ENCODE measurements at places on chromosomes 3 and 15. TPM values are rescaled to one million over a fixed set of nuclear protein-coding genes. Genes with fewer than 3 reads are reported as not detected.

- DNase-seq = no peak
Measured at GRCh38 chr3:183987000-183987600, 30.6 kb downstream of the ABCC5 start.

DNA sequence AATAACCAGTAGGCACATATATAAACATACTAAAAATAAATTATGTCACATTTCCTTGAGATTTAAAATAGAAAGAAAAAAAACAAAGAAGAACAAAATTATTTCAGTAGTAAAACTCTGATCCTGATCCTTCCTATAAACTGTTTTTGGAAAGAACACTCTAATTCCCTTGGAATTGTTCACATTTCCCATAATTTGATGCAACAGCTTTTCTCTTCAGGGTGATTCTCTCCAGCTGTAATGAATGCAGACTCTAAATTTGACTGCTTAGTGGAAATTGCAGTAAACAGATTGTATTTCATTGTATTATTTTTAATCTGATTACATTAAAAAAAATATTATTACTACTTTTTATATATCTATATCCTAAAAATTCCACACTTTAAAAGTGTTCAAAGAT, 70.2 kb upstream of the ABI3BP start:
- DNase-seq = no peak

GRCh38 chr3:7779331-7779730, 722.3 kb upstream of the LMCD1 start:
- DNase-seq = no peak

DNA sequence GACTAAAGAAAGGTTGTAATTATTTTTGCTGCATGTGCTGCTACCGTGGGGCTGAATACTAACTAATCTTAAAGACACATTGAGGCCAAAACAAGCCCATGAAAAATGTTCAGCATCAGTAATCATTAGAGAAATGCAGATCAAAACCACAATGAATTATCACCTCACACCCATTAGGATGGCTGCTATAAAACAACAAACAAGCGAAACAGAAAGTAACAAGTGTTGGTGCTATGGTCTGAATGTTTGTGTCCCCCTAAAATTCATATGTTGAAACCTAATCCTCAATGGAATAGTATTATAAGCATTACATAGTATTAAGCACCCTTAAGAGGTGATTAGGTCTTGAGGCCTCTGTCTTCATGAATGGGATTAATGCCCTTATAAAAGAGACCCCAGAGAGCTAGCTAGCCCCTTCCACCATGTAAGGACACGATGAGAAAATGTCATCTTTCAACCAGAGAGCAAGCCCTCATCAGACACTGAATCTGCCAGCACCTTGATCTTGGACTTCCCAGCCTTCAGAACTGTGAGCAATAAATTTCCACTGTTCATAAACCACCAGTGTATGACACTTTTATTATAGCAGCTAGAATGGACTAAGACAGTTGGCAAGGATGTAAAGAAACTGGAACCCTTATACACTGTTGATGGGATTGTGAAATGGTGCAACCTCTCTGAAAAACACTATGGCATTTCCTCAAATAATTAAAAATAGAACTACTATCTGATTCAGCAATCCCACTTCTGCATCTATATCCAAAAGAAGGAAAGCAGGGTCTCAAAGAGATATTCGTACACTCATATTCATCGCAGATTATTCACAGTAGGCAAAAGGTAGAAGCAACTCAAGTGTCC, 76.1 kb downstream of the REC114 start:
- DNase-seq = no peak

DNA sequence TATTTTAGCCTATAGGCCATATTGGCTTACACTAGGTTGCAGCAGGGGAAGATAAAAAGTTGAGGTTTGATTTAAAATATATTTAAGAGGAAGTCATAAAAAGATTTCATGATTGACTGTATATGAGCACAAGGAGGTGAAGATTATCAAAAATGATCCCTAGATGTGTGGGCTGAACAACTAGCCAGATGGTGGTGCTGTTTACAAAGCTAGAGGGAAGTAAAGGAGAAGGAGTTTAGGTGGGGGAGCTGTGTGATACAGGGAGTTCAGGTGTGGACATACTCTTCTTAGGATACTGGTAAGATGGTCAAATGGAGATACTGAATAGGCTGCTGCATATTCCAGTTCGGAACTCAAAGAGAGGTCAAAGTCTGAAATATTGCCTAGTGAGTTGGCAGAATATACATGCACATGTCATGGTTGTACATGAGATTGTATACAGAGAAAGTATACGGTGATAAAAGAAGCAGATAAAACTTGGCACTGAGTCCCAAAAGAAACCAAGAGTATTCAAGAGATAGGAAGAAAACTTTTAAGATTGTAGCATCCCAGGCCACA, 727.8 kb downstream of the NLGN1 start:
- no peak for DNase-seq

USP4 gene
- total RNA-seq = 88.4 TPM

DNA sequence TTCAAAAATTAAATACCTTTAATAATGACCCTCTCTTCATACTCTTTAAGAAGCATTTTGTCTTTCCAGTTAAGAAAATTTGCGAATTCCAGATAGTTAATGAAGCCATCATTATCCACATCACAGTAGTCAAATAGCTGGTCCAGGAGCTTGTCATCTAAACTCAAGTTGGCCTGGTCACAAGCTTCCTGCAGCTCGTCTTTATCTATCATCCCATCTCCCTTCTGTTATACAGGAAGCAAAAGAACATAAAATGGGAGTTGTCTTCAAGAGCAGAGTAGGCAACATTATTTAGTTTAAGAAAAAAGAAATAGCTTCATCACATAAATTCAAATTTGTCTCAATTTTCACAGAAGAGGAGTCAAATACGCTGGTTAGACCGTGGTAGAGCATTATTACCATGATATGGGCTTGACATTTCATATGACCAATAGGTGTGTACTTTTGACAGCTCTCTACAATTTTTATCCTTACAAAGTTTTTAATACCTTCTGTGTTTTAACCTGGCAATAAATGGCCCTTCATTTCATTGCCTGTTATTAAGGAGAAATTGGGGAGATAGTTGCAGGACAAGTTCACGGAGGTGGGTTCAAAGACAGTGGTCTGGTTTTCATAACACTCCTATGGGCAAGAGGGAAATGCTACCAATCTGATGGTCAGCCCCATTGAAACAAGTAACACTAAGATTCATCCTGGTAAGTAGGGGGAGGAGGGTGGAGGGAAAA, 45.4 kb downstream of the EFHB start:
- DNase-seq = no peak

- DNase-seq = no peak
Measured at GRCh38 chr15:43029476-43029875, 76.4 kb downstream of the UBR1 start.

NIPA2 gene
- total RNA-seq = 48.5 TPM

HRH1 gene
- total RNA-seq = 0.25 TPM

- DNase-seq = peak; percentile 27
Measured at GRCh38 chr3:46860017-46860809, 3.0 kb downstream of the MYL3 start.

DNA sequence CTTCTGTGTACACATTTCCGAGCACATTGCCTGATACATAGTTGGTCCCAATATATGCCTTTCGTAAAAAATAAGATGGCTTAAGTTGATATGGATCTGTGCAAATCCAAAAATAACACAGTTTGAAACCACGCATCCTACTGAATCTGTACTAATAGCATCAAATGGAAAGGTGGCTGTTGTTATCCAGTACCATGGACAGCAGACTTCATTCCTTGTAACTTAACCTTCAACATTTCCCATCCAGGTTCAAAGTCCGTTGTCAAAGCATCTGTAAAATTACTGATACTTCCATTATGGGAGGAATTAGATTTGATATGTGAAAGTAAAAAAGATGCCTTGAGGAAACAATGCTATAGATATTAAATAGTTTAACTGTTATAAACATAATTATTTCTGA, 65.5 kb upstream of the C3orf49 start:
- DNase-seq = no peak

DNA sequence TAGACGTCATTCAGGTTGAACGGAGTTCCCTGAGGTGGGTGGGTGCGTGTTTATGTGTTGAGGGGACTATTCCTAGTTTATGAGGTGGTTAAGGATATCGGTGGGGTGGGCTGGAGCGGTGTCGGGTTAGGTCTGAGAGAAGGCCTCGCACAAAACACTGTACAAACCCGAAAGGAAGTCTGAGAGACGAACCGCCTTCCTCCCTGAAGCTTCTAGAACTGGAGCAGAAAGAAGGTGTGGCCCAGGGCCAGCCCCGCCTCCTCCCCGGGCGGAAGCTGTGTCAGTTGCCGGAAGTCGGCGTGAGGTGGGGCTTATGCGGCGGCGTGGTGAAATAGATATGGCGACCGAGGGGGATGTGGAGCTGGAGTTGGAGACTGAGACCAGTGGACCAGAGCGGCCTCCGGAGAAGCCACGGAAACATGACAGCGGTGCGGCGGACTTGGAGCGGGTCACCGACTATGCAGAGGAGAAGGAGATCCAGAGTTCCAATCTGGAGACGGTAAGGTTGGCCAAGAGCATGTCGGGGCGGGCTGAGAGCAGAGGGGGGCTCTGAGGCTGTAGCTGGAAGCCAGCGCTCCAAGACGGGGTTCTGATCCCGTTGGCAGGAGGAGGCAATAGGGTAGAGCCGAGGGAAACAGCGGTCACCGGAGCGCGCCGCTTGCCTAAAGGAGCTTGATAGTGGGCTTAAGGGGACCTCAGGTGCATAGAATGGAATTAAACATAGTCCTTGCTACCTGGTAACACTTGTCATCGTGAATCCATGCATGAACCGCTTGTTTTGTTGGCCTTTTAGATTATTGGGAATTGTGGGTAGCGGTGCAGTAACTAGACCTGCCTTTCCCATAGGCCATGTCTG, at the start of gene HYPK:
TSS of gene HYPK (plus strand) at position 314 of the 856 bp plus-strand sequence. CDS start at position 338, 24 bp downstream.
- DNase-seq = peak; percentile 94

- DNase-seq = no peak
Measured at GRCh38 chr3:152539191-152539764, 270.5 kb downstream of the MBNL1 start.

- peak; percentile 23 for DNase-seq
Measured at GRCh38 chr15:90095521-90095959, 6.7 kb downstream of the IDH2 start.

- DNase-seq = no peak
Measured at GRCh38 chr3:46725621-46726314, 8.1 kb upstream of the PRSS50 start.

OCA2 gene
- not detected for total RNA-seq

- DNase-seq = no peak
Measured at GRCh38 chr3:148924562-148924961, 59.5 kb downstream of the CPA3 start.

GRCh38 chr3:105398437-105398836, 31.7 kb downstream of the ALCAM start:
- no peak for DNase-seq

PRSS50 gene
- total RNA-seq = not detected

UBA5 gene
- total RNA-seq = 38.0 TPM

DNA sequence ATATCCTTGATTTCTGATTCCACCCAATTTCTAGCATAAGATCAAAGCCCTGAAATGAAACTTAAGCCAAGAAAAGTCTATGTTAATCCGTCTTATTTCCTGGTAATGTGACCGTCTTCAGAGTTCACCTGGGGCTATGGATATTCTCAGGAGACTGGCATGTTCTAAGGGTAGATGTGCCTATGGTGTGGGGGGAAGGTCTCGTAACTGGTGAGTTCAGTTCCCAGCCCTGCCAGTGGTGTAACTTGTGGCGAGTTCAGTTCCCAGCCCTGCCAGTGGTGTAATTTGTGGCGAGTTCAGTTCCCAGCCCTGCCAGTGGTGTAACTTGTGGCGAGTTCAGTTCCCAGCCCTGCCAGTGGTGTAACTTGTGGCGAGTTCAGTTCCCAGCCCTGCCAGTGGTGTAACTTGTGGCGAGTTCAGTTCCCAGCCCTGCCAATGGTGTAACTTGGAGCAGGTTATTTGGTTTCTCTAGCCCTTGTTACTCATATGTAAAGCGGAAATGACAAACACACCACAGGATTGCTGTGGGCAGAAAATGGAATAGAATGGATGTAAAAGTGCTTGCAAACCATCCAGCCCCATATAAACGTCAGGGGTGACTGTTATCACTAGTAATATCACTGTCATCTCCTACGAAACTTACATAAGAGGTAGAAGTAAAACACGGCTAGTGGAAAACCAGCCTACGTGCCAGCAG, 30.4 kb downstream of the SLC51A start:
- DNase-seq = no peak

GRCh38 chr3:184230603-184231528, 1.5 kb downstream of the VWA5B2 start:
- no peak for DNase-seq

GOLGA8G gene
- total RNA-seq = not detected

GRCh38 chr3:170814822-170815221, 55.2 kb downstream of the RPL22L1 start:
- no peak for DNase-seq

- DNase-seq = no peak
Measured at GRCh38 chr3:178771511-178771910, 235.3 kb downstream of the KCNMB2 start.

INKA1 gene
- 0.46 TPM for total RNA-seq

DNAH1 gene
- 25.7 TPM for total RNA-seq

DNA sequence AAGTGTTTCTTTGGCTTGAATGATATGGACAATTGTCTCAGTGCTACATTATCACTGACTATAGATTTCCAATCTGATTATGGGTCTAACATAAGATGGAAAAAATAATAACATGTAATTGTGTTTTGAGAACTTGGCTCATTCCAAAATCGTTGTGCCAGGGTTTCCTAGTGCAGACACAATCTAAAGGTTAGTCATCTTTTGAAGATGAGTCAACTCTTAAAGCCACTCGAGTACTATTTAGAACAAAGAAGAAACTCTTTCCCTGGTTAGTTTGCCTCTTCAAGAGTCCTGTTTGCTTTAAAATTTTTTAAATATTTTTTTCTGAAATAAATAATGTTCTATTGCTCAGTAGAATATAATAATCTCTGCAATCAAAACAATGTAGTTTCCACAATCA, 301.0 kb downstream of the CADM2 start:
- DNase-seq = no peak

DNA sequence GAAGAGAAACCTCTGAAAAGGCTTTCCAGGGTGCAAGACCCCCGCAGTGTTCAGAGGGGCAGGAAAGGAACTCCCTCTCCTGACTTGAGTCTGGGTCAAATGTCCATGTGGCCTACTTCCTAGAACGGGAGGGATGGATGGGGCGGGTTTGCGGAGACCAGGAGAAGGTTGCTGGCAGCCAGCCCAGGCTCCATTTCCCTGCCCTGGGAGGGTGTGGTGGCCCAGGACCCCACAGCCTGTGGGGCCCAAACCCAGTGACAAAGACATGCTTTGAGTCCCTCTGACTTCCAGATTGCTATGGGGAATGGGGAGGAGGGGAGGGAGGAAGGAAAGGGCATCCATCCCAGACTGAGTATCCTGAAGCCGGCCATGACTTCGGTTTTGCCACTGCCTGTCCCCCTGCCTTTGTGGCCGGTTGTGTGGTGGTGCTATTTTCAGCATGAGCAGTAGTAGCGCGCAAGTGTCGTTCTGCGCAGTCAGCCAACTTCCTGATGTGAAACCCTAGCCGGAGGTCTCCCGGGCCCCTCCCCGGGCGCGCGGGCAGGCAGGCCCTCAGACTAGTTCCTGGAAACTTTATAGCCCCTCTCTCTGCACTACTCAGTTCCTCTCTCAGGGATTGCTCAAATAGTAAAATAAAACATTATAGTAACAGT, 24.4 kb downstream of the MAGEF1 start:
- DNase-seq = no peak

GRCh38 chr3:119779731-119780383, 2.0 kb upstream of the NR1I2 start:
- no peak for DNase-seq

- DNase-seq = no peak
Measured at GRCh38 chr15:79105141-79105540, 14.6 kb upstream of the RASGRF1 start.

Data from activated CD4-positive, alpha-beta T cell treated with anti-CD3 and anti-CD28 coated beads, Interleukin-2, amount 10 ng/mL, durations not matched to agents 7 days and 5 days (primary cell).